ENCODE measurements at places on chromosomes 5 and 9.

- no peak for DNase-seq
Measured at GRCh38 chr5:35205186-35205585, 25.1 kb downstream of the PRLR start.

DNA sequence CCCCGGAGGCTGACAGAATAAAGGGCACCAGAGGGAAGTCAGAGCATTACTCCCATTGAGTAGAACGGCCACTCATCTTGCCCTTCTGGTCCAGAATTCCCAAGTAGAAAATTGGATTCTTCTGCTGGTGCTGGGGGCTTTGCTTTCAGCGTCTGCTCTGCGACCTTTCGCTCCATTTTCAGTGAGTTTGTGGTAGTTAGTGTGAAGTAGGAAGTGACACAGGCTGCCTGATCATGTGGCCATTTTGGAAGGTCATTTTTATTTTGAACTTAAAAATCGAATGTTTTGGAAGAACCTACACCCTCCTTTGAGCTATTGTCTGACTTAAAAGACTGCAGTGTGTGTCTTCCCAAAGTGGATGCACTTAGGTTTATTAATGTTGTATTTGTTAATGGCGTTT lies 56.7 kb upstream of the FAM120AOS start:
- no peak for DNase-seq

- DNase-seq, result no peak
Measured at GRCh38 chr5:61816585-61817450, 484.8 kb downstream of the ZSWIM6 start.

DNA sequence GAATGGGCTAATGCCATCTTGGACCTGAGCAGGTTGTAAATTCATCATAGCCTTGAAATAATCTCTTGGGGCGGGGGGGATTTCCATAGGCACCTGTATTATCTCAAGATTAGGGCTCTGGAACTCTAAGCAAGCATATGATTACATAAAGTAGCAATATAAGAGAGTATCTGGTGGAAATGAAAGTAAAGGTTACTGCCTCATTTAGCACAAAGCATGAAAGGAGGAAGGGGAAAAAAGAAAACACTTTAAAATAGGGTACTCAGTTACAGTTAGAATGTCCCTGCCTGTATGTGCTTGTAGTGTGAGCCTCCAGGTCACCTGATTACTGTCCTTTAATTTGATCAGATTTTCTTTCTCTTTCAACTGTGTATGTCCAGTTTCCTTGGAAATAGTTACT lies 1079.7 kb upstream of the CDH18 start:
- no peak for DNase-seq

- no peak for DNase-seq
Measured at GRCh38 chr5:160090059-160090458, 29.2 kb downstream of the PWWP2A start.

GRCh38 chr9:79301551-79302391 lies 270.0 kb upstream of the TLE4 start:
- DNase-seq, result no peak

DNA sequence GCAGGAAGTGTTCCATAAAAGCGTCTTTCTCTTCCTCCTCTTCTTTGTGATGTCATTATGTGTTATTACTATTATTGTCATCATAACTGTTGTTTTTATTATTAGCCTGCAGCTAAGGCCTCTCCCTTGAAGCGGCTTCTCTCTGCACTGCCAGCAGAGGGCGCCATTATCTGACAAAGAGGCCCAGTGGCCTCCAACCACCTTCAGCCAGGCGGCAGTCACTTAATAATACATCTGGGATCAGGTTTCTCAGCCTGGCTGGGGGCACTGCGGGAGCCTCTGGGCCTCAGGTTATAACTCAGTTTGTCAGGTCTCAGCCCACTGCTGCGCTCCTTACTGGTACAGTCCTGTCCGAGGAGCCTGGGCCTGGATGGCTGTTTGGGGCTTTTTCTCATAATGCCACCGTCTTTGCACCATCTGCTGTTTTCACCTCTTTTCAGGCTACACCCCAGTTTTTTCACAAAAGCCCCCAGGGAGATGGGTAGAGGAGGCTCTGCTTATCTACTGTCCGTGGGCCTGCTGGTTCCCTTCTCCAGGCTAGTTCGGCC lies 281.9 kb downstream of the NSG2 start:
- DNase-seq, result peak; percentile 41

DNA sequence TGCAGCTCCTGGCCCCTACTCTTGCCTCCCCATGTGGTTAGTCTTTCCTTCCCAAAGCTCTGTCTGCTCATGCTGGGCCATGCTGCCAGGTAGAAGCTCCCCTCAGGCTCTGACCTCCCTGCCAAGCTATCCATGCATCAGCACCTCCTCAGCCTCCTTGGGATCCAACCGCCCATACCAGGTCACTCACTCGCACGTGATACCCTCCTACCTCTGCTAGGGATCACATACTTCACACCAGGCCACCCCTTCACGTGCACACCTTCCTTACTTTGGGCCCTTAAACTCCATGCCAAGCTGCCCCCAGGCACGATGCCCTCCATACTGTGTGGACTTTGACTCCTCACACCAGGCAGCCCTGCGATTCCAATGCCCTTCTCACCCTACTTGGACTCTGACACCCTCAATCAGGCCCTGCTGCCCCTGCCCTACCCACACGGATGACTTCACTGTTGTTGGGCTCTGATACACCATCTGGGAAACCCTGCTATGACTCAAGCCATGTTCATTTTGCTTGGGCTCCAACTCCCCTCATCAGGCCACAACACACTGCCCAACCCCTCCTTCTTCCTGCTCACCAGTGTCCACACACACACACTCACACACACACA lies 34.1 kb downstream of the ZNF483 start:
- DNase-seq, result no peak

GRCh38 chr5:154868702-154869101 lies 10.3 kb downstream of the CNOT8 start:
- no peak for DNase-seq

DNA sequence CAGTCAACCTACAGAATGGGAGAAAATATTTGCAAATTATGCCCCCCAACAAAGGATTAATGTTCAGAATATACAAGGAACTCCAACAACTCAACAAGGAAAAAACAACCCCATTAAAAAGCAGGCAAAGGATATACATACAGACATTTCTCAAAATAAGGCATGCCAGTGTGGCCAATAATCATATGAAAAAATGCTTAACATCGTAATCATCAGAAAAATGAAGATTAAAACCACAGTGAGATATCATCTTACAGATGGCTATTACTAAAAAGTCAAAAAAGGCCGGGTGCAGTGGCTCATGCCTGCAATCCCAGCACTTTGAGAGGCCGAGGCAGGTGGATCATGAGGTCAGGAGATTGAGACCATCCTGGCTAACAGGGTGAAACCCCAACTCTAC lies 103.2 kb downstream of the KLHL3 start:
- DNase-seq, result no peak

GRCh38 chr5:103793595-103794182 lies 231.1 kb upstream of the NUDT12 start:
- DNase-seq, result no peak

DNA sequence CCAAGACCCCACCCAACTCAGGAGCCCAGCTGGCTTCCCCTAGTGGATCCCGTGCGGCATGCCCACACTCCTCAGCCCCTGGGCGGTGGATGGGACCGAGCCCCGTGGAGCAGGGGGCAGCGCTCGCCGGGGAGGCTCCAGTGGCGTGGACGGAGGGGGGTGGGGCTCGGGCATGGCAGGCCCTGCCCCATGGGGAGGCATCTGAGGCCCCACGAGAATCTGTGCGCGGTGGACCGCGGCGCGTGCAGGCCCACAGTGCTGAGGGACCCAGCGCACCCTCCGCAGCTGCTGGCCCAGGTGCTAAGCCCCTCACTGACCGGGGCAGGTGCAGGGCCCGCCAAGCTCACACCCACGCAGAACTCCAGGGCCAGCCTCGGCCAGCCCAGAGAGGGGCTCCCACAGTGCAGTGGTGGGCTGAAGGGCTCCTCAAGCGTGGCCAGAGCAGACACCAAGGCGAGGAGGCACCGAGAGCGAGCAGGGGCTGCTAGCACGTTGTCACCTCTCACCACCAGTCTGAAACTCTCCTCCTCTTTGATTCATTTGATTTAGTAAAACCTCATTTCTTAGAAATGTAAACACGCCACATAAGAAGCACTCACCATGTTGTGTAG lies 25.6 kb downstream of the RNF130 start:
- no peak for DNase-seq

GRCh38 chr5:100790170-100790665 lies 112.9 kb downstream of the ST8SIA4 start:
- no peak for DNase-seq

- no peak for DNase-seq
Measured at GRCh38 chr9:86248746-86249145, 10.7 kb downstream of the C9orf153 start.

GRCh38 chr9:108197008-108197365 lies 658.8 kb downstream of the ACTL7B start:
- DNase-seq, result no peak

DNA sequence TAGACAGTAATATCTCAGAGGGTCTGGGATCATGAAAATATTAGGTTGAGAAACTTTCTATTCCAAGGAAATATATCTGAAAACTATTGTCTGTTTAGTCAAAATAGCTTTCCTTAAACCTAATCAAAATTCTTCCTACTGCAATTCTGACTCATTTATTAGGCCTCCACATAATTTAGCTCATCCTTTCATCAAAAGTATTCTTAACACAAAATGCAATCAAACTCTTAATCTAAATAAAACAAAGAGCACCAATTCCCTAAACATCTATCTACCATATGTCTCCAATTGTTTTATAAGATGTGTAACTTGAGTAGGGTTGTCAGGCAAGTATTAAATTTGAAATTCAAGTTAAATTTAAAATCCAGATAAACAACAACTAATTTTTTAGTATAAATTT lies 142.1 kb downstream of the PLK2 start:
- DNase-seq, result no peak

GRCh38 chr5:173452119-173452905 lies 124.1 kb upstream of the STC2 start:
- DNase-seq, result no peak

DNA sequence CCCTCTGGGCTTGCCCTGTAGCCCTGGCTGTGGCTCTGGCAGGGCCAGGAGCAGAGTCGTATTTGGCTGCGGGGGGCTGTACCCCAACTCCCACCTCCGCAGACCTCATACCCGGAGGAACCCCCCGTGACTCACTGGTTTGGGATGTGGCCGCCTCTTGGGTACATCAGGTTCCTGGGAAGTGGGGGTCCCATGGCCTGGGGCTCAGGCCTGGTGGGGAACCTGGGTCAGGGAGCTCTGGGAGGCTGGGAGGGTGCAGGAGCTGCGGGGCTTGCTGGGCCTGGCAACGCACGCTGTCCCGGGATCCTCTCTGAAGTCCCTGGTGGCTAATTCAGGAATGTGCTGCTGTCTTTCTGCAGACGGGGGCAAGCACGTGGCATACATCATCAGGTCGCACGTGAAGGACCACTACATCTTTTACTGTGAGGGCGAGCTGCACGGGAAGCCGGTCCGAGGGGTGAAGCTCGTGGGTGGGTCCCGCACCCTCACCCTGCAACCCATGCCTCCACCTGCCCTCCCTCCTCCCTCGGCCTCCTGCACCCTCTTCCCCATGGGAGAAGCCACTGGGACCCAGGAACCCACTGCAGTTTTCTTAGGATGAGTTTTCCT lies 2.4 kb downstream of the LCN1 start:
- DNase-seq, result no peak

DNA sequence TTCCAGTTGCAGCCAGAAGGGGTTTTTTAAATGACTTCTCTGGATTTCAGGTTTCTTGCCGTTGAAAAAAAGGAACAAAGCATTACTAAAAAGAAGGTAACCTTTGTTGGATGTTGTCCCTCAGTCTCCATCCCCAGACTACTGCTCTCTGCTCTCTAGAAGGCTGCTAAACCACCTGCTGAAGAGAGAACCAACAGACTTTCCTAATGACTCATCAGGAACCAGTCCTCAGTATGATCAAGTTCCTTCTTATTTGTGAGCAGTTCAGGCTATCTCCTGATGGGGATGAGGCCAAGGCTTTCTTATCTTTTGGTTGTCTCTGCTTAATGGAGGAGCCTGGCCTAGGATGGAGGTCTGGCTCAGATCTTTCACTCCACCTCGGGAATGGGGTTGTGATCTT lies 4.1 kb downstream of the KIF4B start:
- DNase-seq, result no peak

DNA sequence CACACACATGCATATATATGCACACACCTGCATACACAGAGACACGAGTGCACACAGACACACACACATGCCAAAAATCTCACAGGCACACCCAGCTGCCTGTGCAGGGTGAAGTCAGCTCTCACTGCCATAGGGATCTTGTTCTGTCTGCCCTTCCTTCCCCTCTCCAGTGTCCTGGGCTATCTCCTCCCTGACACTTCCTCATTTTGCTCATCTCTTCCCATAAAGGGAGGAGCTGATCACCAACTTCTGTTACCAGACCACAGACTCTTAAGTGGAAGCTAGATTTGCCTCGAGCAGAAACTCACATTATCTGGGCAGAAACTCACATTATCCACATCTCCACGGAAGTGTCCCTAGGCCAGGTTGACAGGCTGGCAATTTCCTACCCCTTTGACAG lies 28.7 kb downstream of the LCP2 start:
- DNase-seq, result no peak

GRCh38 chr9:125527471-125528002 lies 179.5 kb downstream of the MAPKAP1 start:
- no peak for DNase-seq

- DNase-seq, result no peak
Measured at GRCh38 chr9:126367139-126367538, 40.5 kb downstream of the MVB12B start.

DNA sequence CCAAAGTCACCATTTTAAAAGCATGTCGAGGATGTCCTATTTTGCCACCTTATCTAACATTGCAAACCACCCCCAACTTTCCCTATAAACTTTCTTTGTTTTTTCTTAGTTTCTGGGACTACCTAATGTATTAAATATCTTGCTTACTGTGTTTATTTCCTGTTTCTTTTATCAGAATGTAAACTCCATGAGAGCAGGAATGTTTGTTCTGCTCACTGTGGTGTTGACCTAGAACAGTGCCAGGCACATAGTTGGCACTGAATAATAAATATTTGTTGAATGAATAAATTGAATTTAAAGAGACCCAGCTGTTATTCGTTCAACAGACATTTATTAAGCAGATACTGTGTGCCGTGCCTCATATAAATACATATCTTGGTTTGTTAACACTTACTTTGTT lies 35.2 kb downstream of the MACIR start:
- DNase-seq, result no peak

GRCh38 chr5:90066920-90067319 lies 342.6 kb downstream of the CETN3 start:
- no peak for DNase-seq

DNA sequence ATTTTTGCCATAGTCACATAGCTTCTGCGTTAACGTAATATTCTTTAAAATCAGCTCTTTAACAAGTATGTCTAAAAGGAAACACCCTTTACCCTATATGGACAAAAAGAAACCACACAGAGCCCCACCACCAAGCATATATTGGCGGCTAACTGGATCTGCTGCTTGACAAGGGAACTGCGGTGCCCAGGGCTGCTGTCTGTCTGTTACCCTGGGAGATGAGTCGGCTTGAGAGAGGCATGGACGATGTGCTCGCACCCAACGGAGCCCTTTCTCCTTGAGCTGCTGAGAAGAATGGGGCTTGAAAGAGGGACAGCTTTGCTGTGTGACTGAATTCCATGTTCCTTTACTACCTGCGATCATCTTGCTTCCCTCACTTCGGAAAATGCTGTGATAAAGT lies 158.6 kb upstream of the SHB start:
- no peak for DNase-seq
